ENCODE measurements at places on chromosomes 13 and 19. TPM values are rescaled to one million over a fixed set of nuclear protein-coding genes. Genes with fewer than 3 reads are reported as not detected.
A peak's percentile ranks its signal among the peaks of the same experiment; 100 is the strongest.

ZNF665 gene
- 7.6 TPM for total RNA-seq

FGF22 gene
- total RNA-seq: 3.1 TPM

DOCK6 gene
- 32.5 TPM for total RNA-seq

DAND5 gene
- 1.4 TPM for total RNA-seq

PRRG2 gene
- total RNA-seq: 1.9 TPM

ZNF723 gene
- 5.5 TPM for total RNA-seq

- no peak for DNase-seq
These were observed 2.2 kb downstream of the CRTC1 start for GRCh38 chr19:18685597-18686190.

DNA sequence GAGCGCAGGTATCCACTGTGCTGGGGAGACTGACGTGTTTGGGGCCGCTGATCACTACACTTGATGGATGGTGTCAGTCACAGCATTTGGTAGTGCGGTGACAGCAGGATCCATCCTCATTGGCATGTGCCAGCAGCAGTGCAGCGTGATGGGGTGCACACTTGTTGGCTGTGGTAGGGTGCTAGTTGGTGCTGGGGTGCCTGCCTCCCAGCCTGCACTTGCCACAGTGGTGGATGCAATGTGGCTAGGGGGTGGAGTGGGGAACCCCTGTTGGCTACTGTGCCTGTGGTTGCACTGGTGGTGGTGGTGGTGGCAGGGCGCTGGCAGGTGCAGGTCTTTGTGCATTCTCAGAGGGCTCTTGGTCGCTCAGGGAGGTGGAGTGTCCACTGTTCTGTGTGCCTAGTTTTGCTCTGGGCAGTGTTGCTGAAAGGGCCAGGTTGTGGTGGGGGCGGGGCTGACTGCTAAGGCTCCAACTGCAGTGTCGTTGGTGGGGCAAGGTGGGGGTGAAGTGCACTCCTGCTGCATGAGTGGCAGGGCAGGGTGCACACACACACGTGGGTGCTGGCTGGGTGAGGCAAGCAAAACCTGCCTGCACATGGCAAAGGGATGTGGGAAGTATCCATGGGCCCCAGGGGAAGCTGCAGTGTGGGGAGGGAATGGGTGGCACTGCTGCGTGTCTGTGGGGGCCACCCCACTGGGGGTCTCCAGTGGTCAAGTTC is 84.8 kb downstream of the ZMYM2 start:
- no peak for DNase-seq

GRCh38 chr13:33832872-33833271 is 14.9 kb downstream of the RFC3 start:
- DNase-seq: no peak

GRCh38 chr13:41456768-41457588 is at the start of gene RGCC:
TSS of gene RGCC (plus strand) at chr13:41457550. CDS start at chr13:41457708, 158 bp downstream.
- peak; percentile 60 for DNase-seq

DNA sequence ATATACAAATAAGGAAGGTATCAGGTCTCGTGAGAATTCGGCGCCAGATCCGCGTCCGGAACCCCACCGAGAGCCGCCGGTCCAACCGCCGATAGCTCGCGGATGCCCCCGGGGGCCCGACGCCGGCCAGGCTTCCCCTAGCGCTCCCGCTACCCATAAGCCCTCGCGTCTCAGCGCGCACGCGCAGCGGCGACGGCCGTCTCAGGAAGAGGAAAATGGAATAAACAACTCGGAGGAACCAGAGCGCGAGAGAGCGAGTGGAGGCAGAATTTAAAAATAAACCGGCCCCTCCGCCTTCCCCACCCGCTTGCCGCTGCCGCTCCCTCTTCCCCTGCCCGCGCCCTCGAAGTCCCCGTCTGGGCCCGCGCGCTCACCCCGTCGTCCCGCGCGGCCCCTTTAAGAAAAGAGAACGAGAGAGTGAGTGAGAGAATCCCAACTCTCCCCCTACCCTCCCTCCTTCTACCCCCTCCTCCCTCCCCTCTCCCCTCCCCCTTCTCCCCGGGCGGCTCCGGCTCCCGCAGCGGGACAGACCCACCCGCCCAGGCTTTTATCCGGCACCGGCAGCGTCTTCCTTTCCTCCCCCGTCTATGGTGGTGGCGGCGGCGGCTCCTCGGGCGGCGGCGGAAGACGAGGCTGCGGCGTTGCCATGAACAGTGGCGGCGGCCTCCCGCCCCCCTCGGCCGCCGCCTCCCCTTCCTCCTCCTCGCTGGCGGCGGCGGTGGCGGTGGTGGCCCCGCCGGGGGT is at the start of gene PAN3:
PAN3 (plus strand) TSS at position 534 of the 744 bp plus-strand sequence; CDS start at position 647, 113 bp downstream.
- DNase-seq: peak; percentile 91

GRCh38 chr13:21568854-21569253 is 35.1 kb downstream of the MICU2 start:
- DNase-seq: no peak

DNA sequence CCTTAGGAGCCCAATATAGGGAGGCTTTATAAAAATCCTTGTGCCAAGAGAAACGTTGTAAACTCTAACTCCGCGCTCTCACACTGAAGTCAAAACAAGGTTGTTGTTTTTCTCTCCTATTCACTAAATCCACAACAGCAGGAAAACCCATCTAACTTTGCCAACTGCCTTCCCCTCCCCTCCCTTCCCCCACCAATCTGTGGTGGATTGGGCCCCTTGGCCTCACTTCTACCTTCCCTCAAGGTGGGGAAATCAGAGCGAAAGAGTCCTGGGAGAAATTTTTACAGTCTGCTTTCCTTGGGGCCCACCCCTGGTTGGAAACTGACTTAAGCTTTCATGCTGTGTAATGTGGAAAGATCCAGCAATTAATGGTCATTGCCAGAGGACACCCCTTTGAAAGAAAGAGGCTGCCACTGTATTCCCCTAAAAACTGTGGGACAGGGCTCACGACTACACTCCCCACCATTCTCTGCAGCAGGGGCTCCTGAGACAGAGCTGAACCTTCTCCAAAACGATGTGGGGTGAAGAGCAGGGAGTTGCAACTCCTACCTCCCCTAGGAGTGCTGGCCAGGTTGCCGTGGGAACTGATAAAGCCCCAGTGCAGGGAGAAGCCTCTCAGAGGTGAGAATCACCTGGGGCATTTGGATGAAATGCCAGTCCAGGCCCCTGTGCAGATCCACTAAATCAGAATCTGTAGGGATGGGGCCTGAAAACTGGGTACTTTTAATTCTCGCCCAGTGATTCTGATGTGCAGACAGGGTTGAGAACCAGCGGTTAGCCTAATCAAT is 1.1 kb downstream of the DHRS12 start:
- DNase-seq: no peak

DNA sequence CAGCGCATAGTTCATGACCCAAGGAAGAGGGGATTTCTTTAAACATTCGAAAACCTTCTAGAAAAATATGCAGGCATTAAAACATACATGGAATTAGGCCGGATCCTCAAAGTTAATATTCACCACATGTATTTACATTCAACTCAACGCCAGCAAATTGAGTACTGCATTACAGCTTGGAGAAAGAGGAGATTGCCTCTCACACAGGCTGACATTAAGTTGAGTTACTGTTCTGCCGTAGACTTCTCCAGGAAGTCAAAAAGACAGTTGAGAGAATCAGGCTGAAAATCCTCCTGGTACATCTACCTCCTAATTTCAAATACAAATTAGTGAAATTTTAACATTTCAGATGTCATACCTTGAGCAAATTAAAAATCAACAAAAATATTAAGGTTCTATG is 195.7 kb downstream of the URI1 start:
- DNase-seq: no peak

- DNase-seq: no peak
These were observed 370.4 kb downstream of the NDFIP2 start for GRCh38 chr13:79851318-79851717.

DNA sequence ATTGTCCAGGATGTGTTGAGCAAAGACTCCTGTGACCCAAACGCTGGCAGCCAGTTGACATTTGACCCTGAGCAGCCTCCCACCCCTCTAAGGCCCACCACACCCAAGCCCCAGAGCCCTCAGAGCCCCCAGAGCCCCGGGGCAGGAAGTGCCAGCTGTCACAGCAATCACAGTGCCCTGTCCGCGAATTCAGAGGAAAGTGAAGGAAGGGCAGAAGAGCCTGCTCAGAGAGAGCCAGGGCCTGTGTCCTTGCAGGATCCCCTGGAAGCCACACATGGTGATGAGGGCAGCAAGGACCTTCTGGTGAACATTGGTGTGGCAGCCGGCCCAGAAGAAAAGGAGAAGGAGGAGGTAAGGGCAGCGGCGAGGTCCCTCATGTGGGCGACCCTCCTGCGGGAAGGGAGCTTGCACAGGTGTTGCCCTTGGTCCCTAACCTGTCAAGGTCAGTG is 63.7 kb downstream of the SPATA13 start:
- DNase-seq: no peak

DNA sequence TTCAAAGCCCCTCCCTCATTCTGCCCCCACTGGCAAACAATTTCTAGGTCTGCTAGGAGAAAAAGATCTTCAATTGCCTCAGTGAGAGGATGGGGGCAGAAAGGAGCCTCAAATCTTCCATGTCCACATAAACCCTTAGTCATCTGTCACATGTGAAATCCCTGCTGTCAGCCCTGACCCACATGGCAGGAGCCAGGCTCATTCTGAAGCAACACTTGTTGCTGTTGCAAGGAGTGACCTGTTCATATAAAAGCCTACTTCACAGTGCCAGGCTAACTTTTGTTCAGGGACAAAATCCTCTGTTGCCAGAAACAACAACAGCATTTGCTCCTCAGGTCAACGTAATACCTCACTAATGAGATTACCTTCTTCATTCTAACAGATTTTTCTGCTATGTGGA is 70.5 kb downstream of the IRS2 start:
- no peak for DNase-seq

- DNase-seq: no peak
These were observed 123.1 kb downstream of the RBM26 start for GRCh38 chr13:79282976-79283375.

- DNase-seq: no peak
These were observed 86.9 kb downstream of the DOCK9 start for GRCh38 chr13:98890925-98891324.

DNA sequence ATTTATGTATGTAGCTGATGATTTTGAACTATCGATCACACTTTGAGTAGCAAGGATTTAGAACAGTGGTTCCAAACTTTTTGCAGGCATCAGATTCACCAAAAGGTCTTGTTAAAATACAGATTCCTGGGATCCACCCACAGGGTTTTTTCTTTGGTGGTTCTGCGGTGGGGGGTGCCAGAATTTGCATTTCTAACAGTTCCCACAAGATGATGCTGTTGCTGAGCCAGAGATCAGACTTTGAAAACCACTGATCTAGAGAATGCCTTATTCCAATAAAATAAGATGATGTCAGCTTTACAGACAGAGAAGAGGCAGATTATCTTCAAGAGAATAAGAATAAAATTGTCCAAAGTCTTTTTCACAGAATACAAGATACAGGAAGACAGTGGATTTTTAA is 80.9 kb upstream of the SHISA2 start:
- DNase-seq: peak; percentile 27

DNA sequence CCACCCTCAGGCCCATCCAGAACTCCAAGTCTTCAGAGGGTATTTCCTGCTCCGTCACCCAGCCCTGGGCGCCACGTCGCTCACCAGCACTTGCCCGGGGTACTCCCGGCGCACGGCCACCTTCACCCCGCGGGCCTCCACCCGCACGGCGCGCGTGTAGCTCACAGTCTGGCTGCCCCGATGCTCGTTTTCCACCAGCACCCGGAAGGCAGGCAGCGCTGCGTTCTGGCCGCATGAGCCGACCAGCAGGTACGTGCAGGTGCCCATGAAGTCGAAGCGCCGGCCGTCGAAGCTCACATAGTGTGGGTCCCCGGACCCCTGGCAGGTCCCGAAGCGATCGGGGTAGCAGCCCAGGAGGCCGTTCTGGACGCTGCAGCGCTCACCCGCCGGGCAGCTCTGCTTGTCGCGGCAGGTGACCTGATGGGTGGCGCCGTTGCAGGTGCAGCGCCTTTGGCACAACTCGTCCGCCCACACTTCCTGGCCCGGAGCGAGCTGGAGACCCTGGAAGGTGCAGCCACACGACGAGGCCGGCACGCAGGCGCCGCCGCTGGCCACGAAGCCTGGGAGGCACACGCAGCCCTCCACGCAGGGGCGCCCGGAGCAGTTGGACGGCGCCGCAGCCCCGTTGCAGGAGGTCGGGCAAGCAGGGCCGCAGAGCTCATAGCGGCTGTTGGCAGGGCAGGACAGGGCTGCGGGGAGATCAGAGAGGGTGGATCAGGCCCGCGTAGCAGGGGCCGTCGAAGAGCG is 19.2 kb downstream of the FCGBP start:
- DNase-seq: no peak

- no peak for DNase-seq
These were observed 42.6 kb upstream of the MBNL2 start for GRCh38 chr13:97179501-97179900.

DNA sequence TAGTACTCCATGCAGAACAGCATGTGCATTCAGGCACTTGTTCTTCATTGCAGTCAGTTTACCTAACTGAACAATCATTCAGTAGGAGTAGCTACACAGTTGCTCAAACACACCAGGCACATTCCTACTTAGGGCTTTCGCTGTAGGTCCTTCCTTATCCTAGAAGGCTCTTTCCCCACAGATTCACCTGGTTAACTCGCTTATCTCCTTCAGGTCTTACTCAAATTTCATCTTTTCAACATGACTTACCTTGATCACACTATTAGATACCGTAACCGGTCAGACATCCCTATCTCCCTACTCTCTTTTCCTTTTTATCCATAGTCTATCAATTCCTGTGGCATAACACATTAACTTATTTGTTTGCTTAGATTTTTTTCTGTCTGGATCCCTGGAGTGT is 14.6 kb downstream of the EDNRB start:
- no peak for DNase-seq

DNA sequence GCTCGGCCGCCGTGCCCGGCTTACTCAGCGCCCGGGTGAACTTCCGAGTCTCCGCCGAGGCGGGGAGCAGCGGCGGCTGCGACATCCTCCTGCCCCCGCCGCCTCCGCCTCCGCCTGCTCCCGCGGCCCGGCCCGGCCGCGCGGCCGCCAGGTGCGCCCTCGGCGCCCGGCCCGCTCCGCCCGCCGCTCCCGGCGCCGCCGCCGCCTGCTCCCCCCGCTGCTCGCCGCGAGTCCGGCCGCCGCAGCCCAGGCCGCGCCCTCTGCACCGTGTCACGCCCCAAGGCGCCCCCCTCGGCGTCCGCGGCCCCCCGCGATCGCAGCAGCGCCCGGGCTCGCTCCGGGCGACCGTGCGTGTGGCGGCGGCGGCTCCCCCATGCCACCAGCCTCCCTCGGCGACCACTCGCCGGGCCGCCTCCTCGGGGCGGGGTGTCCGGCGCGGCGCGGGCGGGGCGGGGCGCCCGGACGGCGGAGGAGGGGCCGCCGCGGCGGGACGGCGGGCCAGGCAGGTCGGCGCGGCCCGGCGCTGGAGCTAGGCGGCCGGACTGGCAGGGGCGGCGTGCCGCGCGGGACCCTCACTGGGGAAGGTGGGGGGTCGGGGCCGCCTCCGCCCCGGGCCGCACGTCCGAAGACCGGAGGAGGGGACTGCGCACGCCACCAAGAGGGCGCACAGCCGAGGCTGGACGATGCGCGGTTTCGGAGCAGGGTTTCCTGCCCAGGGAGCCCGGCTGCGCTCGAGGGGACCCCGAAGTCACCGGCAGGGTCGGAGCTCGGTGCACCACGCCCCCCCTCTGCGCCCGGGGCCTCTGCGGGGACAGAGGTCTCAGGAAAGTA is 108.6 kb upstream of the DOCK9 start:
- DNase-seq: peak; percentile 24

GRCh38 chr19:1263188-1263587 is 5.9 kb upstream of the CIRBP start:
- DNase-seq: no peak

- no peak for DNase-seq
These were observed 280.0 kb downstream of the SHISA2 start for GRCh38 chr13:25771641-25772478.
